ENCODE measurements at places on chromosomes 2 and 18.

- no peak for DNase-seq
These were observed 72.0 kb downstream of the KCNF1 start for GRCh38 chr2:10983711-10984110.

DNA sequence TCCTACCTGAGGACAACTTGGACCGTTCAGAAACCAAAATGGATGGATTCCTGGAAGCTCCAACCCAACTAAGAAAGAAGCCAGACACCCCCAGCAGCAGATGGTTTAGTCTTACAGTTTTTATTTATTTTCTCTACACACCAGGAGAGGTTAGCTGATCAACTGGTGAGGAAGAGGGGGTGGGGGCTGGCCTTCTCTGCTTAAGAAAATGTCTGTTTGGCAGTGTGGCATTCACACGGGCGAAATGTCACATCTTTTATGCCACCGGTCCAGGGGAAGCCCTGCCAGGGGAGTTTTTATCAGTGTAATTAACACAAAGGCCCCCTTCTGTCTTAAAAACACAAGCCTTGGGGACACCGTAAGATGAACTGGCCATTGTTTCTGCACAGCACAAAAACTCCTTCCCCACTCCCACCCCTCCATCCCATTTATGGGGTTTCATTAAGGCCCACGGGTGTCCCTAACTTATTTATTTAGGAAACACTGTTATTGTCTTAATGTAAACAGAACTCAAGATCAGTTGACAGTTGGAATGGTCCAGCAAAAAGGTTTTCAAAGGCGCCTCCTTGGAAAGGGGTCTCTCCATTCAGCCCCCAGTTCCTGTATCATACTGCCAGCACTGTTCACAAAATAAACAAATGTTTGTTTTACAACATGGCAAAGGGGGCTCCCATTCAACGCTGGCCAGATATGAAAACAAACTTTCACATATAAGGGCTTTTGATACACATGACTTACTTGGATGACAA, 217.0 kb downstream of the C1D start:
- DNase-seq, result no peak

DNA sequence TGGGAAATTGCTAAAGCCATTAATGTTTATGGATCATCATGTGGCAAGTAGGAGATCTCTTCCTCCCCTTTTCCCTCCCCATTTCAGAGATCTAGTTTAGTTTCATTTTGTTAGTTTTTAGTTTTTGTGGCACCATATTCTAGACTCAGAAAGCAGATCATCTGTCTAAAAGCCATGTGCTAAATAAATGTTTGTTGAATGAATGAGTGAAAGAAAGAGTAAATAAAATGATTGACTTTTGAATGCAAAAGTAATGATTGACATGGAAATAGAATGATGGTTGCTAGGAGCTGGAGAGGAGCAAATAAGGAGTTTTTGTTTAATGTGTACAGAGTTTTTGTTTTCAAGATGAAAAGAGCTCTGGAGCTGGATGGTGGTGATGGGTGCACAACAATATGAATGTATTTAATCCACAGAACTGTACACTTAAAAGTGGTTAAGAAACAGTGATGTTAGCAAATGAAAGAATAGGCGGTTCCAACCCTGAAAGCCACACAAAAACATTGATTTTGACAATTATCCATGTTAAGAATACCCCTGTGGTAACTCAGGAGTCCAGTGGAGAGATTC, 23.6 kb downstream of the TMEM178A start:
- DNase-seq, result no peak

DNA sequence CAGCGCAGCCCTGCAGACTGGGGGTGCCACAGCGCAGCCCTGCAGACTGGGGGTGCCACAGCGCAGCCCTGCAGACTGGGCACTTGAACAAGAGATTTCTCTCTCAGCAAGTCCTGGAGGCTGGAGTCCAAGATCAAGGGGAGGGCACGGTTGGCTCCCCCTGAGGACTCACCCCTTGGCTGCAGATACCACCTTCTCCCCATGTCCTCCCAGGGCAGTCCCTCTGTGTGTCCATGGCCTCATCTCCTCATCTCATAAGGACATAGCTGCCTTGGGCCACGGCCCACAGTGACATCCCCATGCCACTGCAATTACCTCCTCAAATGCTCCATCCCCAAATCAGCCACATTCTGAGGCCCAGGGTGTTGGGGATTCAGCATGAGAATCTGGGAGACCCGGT, 98.2 kb downstream of the TPO start:
- DNase-seq, result no peak

DNA sequence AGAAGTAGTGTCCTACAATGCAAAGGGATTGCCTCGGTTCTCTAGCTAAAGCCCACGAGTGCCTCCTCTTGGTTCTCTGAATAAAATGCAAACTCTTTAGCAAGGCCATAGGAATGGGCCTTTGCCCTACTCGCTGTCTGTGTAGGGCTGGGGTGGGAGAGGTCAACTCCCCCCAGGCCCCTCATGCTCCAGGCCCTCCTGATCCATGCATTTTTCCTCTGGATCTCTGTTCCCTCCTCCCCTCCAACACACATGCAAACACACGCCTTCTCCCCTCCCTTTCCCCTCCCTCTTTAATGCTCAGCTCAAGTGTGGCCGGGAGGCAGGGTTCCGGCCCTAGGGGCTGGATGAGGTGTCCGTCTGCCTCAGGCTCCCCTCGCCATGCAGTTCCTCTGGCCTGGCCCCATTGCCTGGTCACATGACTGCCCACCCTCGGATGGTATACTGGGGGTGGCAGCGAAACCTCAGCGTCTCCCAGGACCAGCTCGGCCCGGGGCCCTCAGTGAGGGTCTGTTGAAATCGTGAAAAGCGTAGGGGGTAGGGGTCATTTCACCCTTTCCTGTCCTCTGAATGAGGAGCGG, 14.9 kb upstream of the KLF11 start:
- DNase-seq, result no peak

DNA sequence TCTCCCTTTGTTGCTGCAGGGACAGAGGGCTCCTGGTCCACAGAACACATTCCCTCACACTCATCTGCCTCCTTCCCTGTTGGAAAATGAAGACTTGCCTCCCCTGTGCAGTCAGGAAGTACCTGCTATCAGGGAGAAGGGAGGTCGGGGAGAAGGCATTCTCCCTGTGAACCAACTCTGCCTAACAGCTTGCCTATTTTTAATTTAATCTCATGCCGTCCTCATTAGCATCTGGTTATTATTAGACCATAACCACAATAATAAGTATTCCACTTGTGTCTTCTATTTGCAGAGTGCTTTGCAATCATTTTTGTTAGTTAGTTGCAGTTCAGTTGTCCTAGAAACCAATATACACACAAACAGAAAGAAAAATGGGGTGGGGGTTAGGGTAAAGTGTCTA, 232.6 kb upstream of the SKOR2 start:
- DNase-seq, result no peak

DNA sequence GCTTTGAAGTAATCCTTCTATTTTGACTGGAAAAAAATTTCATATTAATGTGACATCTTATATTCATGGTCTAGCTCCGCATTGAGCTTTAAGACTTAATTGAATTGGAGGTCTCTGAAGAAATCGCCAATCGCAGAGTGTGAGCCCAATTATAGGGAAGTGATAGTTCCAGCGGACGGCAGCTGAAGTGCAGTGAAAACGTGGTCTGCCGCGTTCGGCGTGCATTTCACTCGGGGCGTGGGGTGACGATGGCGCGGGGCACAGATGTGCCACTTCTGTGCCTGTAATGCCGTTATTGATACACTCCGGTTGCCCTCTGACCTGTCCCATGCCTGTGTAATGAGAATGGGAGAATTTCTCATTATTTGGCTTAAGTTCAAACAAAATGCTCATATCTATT, 106.7 kb downstream of the TSHZ1 start:
- DNase-seq, result no peak

DNA sequence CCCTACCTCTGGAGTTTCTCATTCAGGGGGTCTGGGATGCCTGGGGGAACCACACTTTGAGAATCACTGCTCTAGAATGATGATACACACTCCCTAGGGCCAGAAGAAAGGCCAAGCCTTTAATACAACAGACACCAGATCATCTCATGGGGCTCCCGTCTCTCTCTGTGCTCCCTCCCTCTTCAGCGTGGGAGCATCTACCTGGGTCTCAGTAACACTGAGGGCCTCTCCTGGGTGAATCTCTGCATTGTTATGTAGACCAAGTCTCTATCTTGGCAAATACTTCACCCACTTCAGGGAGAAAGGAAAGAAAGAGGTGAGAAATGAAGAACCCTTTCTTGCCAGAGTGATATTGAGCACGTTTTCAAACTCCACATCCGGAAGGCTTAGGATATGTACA, 146.8 kb upstream of the MSH6 start:
- DNase-seq, result no peak

- no peak for DNase-seq
These were observed 53.5 kb downstream of the RASGRP3 start for GRCh38 chr2:33529771-33530481.

DNA sequence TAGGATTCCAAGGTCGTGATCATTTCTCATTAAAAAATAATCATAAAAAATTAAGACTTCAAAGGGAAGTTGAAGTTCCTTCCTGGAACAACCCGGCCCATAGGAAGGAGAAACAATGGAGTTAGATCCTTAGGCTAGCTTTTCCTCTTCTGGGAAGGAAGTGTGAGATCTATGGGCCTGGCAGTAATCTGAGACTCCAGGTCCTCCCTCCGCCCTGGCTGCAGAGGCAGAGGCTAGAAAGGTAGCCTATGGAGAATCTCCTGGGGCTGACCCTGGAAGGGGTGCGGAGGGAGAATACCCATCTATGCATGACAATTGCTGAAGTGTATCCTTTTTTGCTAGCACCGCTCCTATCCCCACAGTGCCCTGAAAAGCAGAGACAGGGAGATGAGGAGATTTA, 37.9 kb downstream of the TRIB2 start:
- DNase-seq, result no peak

DNA sequence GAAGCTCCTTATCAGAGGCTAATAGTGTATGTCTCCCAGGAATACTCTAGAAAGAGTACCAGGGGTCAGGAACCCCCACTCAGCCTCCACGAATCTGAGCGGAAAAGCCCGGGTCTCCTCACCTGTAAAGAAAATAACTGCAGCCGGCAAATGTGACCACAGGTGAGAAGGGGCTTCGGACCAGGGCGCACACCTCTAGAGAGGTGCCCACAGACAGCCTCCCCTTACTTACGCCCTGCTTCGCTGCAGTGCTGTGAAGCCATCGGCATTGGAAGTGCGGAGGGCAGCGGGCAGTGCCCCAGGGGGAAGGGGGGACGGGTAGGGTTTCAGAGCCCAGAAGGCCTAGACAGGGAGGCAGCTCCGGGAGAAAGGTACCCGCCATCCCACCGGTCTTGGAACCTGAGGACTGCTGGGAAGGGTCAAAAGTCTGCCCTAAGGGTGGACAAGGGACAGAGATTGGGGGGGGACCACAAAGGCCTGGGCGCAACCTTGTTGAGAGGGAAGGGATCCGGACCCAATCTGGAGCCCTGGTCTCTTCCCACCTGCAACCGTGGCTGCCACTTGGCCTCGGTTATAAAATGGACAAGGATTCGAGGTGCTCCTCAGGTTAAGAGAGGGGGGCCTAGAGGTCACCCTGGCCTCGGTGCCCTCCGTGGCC, 642 bp upstream of the STEAP3 start:
- DNase-seq, result no peak

DNA sequence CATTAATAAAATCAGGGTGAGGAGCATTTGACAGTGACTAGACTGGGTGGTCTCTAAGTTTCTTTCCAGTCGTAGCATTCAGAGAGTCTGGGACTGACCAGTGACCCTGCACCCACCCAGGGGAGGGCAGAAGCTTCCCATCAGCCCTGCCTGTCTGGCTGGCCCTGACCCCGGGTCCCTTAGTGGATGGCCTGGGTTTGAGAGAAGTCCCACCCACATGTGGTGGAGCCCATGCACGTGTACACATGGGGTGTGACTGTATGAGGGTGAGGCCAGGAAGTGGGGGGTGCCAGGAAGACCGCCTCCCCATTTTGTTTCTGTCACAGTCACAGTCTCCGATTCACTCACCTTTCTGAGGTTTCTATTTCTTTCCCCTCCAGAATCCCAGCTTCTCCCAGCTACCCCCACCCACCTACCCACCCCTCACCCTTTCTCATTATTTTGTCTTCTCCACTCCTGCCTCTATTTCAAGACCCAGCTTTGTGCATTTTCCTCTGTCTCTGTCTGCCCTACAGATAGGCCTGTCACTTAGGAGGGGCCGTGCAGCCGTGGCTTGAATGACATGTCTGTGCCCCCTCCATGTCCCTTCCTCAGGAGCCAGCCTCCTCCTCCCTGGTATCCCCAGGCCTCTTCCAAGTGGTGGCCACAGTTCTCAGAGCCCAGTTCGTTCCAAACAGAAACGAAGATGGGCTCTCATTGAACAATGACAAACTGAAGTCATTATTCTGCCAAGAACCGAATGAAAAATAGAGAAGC, 13.6 kb downstream of the CIB4 start:
- DNase-seq, result no peak

GRCh38 chr18:44898498-44898897, 217.8 kb downstream of the SETBP1 start:
- DNase-seq, result no peak

DNA sequence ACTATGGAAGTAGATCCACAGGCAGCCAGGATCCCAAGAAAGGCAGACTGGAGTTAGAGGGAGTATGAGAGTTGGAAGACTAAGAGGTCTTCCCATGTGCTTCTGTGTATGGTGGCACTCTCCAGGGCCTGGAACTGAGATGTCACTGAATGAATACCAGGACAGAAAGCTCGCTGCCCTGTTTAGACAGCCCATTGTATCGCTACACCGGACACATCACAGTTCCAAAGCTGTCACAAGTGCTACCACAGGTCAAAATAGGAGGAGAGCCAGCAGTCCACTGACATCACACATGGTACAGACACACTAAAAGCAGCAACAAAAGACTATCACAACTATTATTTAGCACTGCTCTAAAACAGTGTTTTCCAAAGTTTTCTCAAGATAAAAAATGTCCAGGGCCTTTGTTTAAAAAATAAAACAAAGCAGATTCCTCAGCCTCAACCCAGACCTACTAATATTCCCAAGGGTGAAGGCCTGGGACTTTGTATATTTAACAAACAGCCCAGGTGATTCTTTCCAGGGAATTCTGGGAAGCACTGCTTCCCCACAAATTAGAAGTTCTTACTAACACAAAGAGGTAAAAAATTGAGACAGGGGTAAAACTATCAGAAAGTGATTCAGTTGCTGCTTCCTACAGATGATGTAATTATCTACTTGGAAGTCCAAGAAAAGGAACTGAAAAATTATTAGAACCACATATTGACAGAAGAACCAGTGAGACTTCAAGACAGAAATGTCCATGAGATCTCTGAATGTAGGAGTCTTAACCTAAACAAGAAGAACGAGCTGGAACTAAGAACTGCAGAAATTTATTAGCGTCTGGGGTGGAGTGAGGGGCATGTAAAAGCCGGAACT, 116.0 kb downstream of the DTNB start:
- no peak for DNase-seq

DNA sequence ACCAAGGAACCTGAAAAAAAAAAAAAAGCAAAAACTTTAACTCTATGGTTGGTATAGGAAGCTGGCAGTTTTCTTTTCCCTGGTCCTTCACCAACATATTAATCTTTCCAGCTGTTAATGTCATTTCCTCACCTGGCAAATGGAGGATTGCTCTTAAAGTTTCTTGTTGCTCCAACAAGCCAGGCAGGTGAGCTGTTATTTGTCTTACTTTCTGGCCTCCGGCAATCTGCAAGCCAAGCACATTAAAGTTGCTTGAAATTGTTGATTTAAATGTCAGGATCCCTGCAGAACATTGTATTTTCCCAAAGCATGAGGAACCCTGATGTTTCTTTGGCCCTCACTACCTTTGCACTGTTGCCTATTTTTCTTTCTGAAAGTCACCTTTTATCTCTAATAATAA, 664.9 kb downstream of the METTL4 start:
- DNase-seq, result no peak
